ENCODE measurements at places on chromosomes 1 and 21.

GRCh38 chr21:31236528-31236927, 107.5 kb downstream of the TIAM1 start:
- no peak for DNase-seq

- no peak for DNase-seq
Measured at GRCh38 chr1:191831572-191831971, 326.7 kb upstream of the RGS18 start.

DNA sequence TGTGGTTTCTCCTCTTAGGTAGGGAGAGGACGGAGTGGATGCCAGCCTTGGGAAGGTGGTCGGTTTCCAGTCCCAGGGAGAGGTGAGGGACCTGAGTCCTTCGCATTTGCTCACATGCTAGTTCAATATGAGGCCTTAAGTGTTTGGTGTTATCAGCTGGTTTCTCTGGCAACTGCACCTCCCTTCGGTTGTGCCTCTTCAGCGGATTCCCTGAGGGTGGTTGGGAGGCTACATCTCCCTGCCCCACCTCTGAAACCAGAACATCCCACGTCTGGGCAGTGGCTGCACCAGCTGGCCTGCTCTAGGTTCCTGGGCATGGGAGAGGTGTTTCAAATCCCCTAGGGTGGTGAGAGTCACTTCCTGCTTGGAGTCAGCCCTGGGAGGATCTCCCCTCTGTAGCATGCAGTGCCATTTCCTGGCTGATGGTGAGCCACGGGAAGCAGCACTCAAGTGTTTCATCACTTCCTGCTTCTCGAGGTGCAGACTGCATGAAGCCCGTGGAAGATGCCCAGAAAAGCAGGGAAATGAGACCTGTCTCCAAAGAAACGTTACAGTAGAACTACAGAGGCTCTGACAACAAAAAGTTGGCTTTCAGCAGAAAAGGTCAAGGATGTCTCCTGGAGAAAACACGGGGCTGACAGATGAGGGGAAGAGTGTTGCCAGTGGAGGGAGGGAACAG, 4.5 kb downstream of the TMEM125 start:
- DNase-seq, result no peak

DNA sequence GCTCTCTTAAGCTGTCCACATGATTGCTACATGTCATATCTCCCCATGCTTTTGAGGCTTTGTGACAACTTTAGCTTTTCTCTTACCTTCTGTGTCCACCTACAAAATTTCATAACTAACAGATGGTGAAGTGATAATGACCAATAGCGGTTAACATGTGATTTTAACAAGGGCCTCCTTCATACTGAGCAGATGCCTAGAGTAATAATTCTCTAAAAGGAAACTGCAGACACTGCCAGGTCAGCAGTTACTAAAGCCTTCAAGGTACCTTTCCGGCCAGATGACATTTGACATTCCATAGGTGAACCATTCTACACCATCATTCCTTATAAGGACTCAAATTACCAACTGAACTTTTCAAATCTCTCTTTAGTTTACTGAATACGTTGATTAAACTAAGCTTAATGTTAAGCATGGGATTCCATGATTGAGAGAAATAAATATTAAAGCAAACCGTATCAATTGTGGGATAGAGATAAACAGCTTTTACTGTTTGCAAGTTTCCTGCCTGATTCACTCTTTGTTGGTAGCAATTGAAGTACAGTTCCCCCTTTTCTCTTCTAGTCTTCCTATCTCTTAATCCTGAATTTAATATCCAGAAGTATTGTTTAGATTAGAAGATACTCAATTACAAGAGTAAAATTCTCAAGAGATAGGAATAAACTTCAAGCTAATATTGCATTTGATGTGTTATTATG, 205.1 kb downstream of the PLA2G4A start:
- no peak for DNase-seq

GRCh38 chr1:170562646-170563338, 30.8 kb downstream of the GORAB start:
- DNase-seq, result peak; percentile 86

DNA sequence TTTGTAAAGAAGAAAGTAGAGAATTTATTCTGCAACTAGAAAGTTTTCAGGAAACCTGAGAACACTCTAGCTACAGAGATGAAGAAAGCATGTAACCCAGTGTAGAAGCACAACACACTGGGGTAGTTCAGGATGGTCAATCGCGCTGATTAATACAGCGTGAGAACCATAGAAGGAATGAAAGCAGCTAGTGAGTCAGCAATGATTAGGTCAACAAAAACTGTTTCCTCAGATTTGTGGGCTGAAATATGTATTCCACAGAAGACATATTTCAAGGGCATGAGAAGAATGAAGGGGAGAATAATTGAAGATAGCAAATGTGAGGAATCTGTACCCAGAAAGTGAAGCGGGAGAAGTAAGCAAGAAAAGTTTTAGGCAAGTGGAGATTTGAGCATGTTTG, 97.8 kb upstream of the ADGRL2 start:
- peak; percentile 80 for DNase-seq

GRCh38 chr1:101025283-101025656, 314 bp downstream of the DPH5 start:
- DNase-seq, result no peak

GRCh38 chr1:93051961-93052360, 27.1 kb upstream of the MTF2 start:
- DNase-seq, result no peak

- no peak for DNase-seq
Measured at GRCh38 chr1:110086961-110087360, 16.5 kb upstream of the ALX3 start.

GRCh38 chr1:45880930-45881329, 77.5 kb downstream of the MAST2 start:
- no peak for DNase-seq

DNA sequence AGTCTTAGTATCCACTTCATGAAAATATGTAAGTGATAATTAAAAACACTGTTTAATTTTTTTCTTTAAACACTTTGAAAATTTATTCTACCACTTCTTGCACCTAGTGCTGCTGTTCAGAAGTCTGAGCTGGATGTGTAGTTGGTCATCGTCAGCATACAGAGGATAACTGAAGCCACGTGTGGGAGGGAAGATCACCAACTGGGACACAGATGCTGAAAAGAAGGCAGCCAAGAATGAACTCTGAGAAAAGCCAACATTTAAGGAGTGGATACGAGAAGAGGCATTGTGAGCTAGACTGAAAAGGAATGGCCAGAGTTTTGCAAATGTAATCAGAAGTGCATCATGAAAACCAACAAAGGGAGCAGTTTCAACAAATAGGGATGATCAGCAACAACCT, 24.6 kb upstream of the CLCA4 start:
- no peak for DNase-seq

GRCh38 chr1:198623752-198624647, 14.8 kb upstream of the PTPRC start:
- no peak for DNase-seq

DNA sequence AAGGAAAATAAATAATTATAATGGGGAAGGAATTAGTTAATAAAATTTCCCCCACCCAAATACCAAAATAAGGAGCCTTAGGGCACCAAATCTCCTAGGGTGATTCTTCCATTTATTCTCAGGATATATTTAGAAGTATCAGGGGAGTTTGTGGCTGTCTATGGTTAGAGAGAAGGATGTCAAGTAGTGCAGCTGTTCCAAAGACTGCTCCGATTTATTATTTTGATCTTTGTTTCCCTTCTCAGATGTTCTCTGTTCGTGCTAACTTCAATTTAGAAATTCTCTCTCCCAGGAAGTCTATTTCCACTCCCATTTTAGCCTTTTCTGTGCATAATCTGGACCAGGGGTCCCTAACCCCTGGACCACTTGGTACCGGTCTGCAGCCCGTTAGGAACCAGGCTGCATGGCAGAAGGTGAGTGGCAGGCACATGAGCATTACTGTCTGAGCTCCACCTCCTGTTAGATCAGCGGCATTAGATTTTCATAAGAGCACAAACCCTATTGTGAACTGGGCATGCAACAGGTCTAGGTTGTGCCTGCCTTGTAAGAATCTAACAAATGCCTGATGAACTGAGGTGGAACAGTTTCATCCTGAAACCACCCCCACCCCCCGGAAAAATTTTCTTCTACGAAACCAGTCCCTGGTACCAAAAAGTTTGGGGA, 9.3 kb upstream of the MAST2 start:
- DNase-seq, result no peak

- no peak for DNase-seq
Measured at GRCh38 chr1:47996060-47996405, 1.2 kb downstream of the TRABD2B start.

GRCh38 chr1:56958526-56958925, 7.3 kb downstream of the C8B start:
- DNase-seq, result no peak

DNA sequence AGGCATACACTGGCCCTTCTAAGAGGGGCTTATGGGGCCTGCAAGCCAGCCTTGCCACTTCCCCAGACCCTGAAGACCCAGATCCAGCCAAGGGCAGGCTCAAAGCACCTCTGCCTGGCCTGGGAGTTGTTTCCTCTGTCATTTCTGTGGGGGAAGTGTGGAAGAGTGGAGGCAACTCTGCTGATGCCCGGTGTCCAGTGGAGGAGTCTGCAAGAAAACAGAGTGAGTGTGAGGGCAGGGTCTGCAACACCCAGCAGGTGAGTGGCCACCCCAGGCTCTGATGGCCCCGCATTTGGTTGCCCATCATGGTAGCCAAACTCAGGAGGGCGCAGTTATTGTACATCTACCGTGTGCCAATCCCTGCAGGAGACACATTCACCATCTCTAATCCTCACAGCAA, 8.4 kb downstream of the CLEC20A start:
- DNase-seq, result no peak
